ENCODE measurements at places on chromosomes 13 and 19.

DNA sequence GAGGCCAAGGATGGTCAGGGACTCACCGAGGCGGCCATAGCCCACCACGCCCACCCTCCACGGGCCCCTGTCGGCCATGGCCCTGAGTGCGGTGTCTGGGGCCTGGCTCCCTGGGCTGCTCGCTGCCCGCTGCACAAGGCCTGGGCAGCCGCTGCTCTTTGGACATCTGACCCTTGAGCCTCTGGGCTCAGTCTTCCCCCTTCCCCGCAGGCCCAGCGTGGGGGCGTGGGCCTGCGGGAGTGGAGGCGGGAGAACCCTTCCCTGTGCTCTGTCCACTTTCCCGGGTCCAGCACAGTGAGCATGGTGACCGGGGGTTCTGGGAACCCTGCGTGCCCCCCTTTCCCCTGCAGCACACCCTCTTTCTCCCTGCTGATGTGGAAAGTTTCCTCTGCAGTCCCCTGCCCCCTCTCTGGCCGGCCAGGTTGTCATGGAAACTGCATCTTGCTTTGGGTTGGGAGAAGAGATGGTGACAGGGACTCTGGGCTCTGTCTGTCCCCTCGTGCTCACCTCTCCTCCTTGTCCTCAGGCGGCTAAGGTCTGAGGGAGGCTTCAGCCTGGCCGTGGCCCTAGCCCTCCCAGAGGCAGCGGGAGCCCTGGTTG is at the start of gene ASPDH:
Gene ASPDH, minus strand, starts transcription at position 168 of the 600 bp plus-strand sequence. Its CDS starts 90 bp downstream, at position 78.
- no peak for DNase-seq

- peak; percentile 44 for DNase-seq
Observed at GRCh38 chr13:112702341-112702985, 12.6 kb downstream of the ATP11A start.

- DNase-seq, result no peak
Observed at GRCh38 chr13:32430018-32430747, 2.3 kb upstream of the N4BP2L1 start.

- no peak for DNase-seq
Observed at GRCh38 chr19:18418483-18419194, 559 bp upstream of the SSBP4 start.

- peak; percentile 75 for DNase-seq
Observed at GRCh38 chr19:52237771-52238400, 31.5 kb upstream of the ZNF766 start.

DNA sequence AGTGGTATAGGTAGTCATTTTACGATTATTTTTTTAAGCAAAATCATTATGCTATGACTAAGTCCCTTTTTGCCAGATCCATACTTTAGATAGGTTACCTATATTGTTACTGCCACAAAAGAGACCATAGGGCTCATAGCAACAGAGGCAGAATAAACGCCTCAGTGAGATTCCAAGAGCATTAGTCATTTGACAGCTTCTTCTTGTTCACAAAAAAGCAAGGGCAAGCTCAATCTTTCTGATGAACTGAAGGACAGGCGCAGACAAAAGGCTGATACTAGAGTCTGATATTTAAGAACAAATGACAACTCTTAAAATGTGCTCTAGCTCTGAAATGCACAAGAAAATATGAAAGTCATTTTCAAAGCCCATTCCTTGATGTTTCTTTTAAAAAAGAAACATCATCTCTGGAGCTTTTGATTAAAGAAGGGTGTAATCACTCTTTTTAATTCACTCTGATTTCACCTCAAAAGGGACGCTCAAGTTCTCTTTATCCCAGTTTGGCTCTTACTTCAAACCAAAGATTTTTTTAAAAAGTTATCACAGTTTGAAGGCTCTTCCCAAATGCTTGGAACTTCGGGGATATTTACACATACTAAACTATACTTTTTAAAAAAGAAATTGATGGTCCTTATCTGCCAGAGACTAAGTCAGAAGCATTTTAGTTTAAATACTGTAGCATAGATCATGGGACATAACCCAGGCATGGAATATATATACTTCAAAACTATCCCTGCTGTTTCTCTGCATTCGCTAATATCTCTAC is 187.2 kb downstream of the EFNB2 start:
- DNase-seq, result no peak

DNA sequence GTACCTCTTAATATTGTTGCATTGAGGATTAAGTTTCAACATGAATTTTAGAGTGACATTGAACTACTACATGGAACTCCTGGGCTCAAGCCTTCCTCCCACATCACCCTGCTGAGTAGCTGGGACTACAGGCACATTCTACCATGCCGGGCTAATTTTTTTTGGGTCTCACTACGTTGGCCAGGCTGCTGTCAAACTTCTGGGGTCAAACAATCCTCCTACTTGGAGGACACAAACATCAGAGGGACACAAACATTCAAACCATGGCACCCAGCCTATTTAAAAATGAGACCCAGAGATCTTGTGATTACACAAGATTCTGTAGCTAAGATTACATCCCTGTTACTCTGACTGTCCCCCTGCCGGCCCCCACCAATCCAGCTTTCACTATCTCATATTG is 180.9 kb downstream of the KCNRG start:
- no peak for DNase-seq

DNA sequence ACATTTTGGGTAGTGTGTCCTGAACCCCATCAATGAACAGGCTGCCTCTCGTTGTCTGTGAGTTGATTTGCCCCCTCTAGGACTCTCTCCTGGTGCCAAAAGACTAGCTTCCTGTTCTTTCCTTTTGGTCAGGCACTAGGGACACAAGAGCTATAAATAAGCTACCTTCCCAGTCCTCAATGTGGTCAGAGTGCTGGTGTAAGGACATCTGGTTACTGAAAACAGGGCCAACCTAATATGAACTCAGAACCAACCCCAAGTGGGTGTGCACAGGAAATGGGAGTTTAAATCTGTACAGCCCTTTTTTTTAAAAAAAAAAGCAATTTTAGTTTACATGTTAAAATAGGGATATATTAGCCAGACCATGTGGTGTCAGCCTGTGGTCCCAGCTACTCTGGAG is 129.2 kb downstream of the ZIC5 start:
- DNase-seq, result no peak

GRCh38 chr19:6754653-6755463 is 12.4 kb downstream of the SH2D3A start:
- DNase-seq, result no peak

DNA sequence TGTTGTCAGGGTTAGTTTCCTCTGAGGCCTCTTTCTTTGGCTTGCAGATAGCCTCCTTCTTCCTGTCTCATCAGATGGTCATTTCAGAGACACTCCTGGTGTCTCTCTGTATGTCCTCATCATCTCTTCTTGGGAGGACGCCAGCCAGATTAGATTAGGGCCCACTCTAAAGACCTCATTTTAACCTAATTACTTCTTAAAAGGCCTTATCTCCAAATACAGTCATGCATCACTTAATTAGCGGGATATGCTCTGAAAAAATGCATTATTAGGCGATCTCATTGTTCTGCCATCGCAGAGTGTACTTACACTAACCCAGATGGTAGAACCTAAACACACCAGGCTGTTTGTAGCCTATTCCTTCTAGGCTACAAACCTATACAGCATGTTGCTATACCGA is 89.0 kb downstream of the CDK8 start:
- no peak for DNase-seq

DNA sequence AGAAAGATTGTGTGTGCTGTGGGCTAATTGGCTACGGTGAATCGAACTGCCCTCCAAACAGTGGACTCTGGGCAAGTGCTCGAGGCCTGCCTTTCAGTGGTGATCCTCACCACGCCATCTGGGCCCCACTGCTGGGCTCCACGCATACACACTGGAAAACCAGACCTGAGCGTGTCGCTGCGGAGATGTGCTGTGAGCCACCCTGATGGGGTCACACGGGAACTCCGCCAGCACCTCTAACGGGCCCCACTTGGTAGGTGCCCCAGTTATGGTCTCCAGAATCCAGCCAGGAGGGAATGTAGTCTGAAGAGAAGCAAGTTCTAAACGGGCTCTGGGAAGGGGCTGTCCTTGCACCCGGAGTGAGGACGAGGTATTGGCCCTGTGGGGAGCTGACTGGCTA is 39.3 kb downstream of the C13orf46 start:
- peak; percentile 62 for DNase-seq

GRCh38 chr13:98954313-98954712 is 23.6 kb downstream of the DOCK9 start:
- DNase-seq, result no peak

GRCh38 chr19:49676136-49676783 is 811 bp upstream of the PRMT1 start:
- peak; percentile 97 for DNase-seq

DNA sequence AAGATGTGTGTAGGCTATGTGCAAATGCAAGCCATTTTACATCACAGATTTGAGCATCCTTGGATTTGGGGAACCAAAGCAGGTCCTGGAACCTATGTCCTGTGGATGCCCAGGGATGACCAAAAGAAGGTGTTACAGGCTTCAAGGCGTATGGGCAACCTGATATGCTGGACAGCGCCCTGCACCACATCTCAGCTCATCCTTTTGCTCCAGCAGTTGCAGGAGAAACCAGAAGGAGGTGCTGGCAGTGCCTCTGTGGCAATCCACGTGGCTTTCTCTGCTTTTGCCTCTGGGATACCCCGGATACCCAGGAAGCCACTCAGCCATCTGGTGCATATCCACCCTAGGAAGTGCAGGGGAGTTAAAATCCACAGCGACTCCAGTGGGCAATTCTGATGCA is 110.3 kb upstream of the VSTM2B start:
- DNase-seq, result no peak

GRCh38 chr19:58385891-58386575 is 1.0 kb upstream of the RPS5 start:
- no peak for DNase-seq

DNA sequence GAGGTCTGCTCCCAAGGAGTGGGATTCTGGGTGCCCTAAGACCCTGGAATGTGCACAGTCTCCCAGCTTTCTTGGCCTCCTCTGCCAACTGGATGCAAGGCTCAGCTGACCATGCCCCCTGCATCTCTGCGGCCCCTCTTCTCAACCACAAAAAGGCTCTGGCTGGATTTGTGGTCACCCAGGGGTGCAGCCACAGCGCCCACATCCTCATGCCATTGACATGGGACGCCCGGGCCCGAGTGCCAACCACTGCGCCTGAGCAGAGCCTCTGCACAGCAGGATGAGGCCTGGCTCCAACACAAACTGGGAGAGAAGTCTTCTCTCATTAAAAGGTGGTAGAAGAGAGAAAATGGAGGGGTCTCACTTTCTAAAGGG is 103.5 kb downstream of the FOXO1 start:
- no peak for DNase-seq

DNA sequence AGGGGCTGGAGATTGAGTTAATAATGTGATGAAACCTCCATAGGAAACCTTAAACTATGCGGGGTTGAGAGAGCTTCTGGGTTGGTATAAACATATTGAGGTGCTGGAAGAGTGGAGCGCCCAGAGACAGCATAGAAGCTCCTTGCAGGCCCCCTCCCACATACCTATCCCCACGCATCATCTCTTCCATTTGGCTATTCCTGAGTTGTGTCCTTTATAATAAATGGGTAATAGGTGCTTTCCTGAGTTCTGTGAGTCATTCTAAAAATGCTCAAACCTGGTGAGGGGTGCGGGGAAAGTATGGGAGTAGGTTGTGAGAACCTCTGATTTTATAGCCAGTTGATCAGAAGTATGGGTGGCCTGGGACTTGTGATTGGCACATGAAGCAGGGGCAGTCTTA is 14.6 kb downstream of the CCDC122 start:
- no peak for DNase-seq

- DNase-seq, result no peak
Observed at GRCh38 chr13:76799696-76800095, 86.5 kb downstream of the KCTD12 start.

GRCh38 chr13:27969082-27969865 is at the start of gene CDX2:
Gene CDX2, minus strand, starts transcription at chr13:27969315. Its CDS starts 309 bp downstream, at chr13:27969006.
- no peak for DNase-seq

GRCh38 chr19:38695317-38695683 is 47.9 kb downstream of the ACTN4 start:
- no peak for DNase-seq

- no peak for DNase-seq
Observed at GRCh38 chr19:29615891-29616425, 9.9 kb downstream of the POP4 start.

- DNase-seq, result no peak
Observed at GRCh38 chr19:35902870-35903475, 644 bp downstream of the HCST start.

GRCh38 chr13:19959141-19959830 is 759 bp downstream of the ZMYM2 start:
- DNase-seq, result peak; percentile 77

DNA sequence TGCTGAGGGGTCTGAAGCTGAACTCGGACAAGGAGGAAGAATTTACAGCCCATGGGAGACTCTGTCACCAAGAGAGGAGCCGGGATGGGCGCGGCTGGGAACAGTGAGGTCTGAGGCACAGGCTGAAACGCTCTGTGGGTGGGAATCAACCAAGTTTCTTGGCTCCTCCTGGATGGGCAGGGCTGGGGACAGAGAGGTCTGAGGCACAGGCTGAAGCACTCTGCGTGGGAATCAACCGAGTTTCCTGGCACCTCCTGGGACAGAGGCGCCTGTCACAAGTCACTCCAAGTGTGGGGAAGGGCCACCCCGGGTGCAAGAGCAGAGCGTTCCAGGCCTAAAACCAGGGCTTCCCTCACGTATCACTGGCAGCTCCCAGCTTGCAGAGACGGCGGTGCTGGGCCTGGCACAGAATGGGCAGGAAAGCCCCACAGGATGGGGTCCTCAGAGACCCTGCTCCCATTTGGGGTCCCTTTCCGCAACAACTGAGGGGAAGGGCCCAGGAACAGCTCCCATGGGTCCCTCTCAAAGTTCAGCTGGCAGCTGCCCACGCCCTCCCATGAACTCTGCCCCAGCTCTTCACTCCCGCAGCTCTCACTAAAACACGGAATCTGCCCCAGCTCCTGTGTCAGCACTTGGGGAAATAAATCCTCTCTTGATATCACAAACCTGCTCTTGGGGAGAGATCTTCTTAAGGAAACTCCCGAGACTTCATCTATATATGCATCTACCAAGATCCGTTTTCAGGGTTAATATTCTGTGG is 18.5 kb downstream of the AP3D1 start:
- DNase-seq, result no peak

GRCh38 chr13:25608181-25608580 is 236.4 kb downstream of the ATP8A2 start:
- DNase-seq, result no peak

Data from sigmoid colon (tissue), 7 donors.